AG09309 (cell line): ENCODE measurements at places on chromosomes 1 and 21.
A peak's percentile ranks its signal among the peaks of the same experiment; 100 is the strongest.

DNA sequence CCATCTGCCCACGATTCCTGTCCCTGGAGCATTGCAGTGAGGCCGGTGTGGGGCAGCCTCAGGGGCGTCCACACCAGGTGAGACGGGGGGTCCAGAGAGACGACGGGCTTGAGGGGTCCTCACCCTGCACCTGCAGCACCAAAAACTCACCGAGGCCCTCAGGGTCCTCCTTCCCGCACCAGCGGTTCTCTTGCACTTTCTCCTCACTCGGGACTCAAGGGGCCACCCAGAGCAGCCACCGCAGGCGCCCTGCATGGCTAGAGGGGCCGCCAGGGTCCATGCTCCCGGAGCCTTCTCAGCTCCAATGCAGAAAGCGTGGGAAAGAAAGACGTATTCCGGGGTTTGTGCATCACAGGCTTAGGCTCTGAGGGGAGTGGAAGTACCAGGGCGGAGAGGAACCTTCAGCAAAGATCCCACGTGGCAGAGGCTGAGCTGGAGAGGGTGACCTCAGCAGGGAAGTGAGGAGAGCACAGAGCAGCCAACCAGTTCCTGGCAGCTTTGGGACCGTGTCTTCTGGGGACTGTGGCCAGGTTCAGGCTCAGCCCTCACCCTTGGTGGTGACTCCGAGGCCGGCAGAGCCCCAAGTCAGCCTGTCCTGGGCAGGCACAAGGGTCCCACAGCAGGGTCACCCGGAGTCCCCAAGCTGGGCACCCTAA lies 19.5 kb upstream of the COL6A2 start:
- no peak for DNase-seq

DNA sequence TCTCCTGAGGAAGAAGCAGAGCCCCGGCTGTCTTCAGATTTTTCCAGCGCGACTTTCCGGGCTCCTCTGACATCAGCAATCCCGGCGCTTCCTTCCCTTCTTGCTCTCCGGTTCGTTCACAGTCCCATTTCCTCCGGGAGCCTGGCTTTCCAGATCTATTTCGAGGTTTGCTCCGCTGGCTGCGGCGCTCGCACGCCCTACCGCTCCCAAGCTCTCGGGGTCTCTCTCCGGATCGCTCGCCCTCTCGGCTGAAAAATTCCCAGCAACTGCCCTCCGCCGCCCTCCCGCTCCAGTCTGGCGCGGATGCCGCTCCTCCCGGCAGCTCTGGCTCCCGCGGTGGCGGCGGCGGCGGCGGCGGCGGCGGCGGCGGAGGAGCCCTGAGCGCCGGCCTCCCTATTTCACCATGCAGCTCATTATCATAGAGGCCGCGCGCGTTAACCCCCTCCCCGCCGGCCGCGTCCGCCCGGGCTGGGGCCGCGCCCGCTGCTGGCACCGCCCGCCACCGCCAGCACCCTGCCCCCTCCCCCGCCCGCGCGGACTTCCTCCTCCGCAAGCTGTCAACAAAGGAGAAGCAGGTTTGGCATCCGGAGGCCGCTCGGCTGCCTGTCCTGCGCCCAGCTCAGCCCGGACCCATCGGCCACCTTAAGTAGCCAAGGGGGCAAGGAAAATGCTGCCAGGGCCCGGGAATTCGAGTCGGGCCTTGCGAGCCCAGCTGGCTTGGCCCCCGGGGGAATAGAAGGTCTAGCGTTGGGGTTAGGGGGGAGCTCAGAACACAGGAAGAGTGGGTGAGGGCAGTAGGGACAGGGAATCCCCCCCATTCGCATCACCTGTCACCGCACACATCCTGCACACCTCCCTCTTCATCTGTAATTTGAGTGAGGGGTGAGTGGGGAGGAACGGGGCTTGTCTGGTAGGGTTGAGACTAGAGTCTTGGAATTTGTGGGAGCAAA lies at the start of gene PLXNA2:
TSS of gene PLXNA2 (minus strand) at position 418 of the 950 bp plus-strand sequence. CDS start 26,462 bp downstream, outside the sequence.
- DNase-seq = peak; percentile 10

DNA sequence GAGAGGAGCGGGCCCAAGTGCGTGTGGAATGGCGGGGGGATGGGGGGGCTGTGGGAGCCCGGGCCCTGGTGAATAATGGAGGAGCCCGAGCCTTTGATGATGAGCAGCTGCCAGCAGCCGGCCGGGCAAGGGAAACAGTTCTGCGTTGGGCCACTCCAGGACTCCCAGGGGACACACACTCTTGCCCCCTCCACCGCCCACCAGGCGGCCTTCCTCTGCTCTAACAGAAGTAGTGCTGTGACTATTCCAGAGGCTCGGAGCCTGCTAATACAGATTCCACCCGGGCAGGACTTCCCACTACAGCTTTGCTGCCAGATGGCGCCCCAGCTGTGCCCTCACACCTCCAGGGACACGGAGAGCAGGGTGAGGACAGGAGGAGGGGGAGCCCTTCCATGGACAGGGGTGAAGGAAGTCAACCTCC lies 48.2 kb upstream of the LRP8 start:
- DNase-seq = no peak

DNA sequence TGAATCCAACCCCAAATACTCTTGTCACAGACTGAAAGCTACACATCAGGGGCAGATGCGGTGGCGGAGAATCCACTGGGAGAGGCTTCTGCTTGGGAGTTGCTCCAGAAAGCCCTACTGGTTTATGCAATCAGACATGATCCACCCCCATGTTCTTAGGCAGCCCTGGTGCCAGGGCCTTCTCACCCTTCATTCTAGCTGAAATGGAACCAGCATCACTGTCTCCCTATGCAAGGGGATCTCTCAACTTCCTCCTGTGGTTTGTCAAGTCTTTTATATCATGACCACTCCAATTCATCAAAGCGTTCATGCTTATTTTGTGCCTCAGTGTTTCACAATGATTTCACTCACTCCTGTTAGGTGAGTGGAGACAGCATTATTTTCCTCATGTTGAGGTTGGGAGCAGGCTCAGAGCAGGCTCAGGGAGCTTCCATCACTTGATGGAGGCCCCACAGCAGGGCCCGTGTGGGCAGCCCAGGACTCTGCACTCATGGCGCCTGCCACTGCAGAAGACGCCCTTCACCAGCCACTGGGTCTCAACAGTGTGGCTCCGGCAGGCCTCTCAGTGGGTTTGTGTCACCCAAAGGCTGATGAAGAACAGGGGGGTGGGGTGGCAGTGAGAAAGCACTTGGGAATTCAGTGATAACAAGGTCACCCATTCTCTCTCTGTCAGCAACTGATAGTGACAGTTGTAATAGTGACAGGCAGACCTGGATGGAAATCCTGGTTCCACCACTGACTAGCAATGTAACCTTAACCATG lies 67.1 kb downstream of the CD58 start:
- DNase-seq = no peak

GRCh38 chr1:49424782-49425181 lies 599.0 kb downstream of the AGBL4 start:
- DNase-seq = no peak

DNA sequence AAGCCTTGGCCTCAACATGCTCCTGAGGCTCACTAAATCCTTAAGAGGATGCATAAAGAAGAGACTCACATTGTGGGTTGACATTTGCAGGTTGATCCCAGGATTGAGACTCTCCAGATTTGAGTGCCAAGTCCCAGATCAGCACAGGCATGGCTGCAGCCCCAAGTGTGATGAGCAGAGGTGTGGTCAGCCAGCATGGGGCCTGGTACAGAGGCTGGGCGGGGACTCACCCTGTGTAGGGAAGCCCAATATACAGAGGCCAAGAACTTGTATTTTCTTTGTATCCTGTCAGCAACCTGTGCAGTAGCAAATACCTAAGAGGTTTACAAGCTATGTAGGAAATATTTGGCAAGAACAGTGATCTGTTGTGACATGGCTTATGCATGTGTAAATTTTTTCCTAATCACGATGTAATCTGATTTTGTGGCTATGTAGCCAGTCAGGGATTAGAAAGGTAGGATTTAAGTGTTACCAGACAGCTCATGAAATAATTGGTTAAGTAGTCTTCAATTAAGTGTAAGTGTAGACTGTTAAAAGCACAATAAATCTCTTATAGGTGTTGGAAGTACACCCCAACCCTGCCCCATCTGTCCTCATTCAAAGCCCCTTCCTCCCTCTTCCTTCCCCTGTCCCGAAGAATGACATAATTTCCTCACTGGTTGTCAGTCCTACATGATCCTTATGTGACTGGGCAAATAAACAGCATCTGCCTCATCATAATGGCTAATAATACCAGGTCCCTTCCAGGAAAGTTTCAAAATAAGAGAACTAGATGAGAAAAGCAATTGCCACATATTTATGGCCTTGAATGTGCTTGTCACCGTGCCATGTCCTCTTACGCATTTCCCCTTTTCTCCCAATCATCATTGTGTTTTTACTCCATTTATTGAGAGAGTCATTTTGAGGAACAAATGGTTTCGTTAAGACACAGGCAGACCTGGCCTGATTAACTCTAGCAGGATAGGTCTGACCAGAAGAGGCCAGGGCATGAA lies 120.9 kb downstream of the HLX start:
- DNase-seq = no peak

DNA sequence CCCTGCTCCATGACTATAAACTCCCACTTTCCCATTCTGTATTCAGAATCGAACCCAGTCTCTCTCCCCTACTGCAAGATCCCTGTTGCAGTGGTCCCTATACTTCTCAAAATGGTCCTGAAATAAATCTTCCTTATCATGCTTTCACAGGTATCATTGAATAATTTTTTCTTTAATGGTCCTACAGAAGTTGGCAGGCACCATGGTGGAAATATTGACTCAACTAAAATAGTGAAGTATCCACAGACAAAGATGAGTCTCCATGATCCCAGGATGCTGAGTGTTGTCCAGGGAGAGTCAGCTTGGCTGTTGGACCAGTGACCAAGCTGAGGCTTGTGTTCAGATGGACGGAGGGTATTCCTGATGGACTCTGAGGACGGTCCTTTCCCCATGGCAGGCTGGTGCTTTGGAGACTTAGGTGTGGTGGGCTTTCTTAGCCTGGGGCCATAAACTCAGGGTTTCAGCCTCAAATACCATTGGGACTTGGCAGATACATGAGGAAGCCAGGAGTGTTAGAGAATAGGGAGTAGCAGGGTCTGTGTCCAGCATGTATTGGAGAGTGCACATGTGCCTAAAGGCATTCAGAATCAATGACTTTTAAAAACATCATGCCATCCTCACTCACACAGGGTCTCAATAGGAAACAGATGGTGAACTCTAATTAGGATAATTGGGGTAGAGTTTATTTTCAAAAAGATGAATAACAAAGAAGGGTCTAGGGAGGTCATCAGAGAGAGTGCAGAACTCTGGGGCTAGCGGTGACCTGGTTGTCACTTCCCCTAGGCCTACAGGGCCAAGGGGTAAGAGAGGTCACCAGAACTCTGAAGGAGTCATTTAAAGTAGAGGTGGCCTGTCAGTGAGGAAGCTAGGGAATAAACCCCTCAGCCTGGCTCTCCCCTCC lies 19.8 kb downstream of the TINAGL1 start:
- DNase-seq = no peak

- DNase-seq = no peak
Observed at GRCh38 chr1:174077749-174078490, 55.8 kb upstream of the RC3H1 start.

- no peak for DNase-seq
Observed at GRCh38 chr1:186747661-186748060, 67.4 kb upstream of the PTGS2 start.

- no peak for DNase-seq
Observed at GRCh38 chr1:114671939-114672275, 2.1 kb upstream of the DENND2C start.

DNA sequence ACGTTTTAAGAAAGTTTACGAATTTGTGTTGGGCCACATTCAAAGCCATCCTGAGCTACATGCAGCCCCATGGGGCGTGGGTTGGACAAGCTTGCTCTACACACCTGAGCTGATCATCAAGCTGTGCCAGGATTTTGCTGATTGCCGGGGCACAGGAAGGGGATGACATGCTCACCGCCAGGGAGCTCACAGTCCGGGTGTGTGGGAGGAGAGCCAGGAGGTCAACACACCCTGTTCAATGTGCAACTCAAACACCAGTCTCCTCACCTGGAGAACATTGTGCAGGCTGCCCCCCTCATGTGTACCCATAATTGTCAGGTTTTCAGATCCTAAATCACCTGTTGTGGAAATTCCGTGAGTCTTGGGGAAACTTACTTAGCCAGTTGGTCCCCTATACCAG lies 969 bp downstream of the CYP4A11 start:
- DNase-seq = no peak

DNA sequence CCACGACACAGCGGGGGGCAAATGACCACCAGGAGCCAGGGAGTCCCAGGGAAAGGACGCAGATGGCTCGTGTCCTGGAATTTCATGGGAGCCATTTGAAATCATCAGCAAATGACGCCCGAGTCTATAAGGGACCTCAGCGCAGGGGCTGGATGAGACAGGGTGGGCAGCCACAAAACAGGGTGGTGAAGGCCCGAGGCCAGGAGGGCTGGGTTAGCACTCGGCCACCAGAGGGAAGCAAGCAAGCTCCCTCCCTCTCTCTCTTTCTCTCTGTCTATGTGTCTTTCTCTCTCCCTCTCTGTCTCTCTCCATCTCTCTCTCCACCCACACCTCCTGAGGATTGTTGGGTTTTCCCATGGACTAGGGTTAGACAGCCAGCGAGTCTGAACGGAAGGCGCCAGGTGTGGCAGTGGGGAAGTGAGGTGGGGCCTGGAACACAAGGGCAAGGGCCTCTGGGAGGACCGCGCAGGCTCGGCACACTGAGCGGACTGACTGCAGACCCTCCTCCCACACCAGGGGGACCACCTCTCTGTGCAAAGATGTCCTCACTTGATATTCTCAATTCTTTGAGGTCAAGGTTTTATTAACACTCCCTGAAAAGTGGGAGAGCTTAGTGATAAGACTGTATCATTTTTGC lies 73.8 kb upstream of the TMPRSS2 start:
- DNase-seq = no peak

GRCh38 chr21:44350773-44351481 lies 2.5 kb upstream of the TRPM2 start:
- DNase-seq = no peak

GRCh38 chr1:234698686-234699085 lies 88.7 kb upstream of the IRF2BP2 start:
- no peak for DNase-seq

DNA sequence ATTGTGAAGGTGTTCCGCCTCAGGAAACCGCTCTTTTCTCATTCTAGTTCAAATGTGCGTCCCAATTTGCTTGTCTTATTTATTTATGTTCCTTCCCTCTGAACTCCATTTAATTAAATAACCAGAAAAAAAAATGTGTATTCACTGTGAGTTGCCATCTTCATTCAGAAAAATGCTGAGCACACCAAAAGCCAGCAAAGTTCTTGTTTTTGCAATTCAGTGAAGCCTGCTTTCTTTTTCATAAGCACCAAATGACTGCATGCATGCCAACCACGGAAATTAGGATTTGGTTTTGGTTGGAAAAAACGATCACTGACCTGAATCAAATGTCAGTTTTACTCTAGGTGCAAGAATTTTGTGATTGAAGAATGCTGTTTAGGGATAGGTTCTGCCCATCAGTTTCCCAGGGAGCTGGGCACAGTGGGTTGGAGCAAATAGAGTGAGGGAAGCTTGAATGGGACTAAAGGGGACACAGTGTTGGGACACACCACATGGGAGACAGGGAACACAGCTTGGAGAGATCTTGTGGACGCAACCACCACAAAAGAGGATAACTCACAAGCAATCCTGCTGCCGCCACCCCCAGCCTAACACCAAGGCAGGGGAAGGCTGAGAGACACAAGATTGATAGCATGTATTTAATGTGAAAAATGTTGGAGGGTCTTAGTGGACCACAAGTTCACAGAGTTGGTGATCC lies 183.4 kb upstream of the GALNT2 start:
- no peak for DNase-seq
